ENCODE measurements at places on chromosomes 4 and X. TPM values are rescaled to one million over a fixed set of nuclear protein-coding genes. Genes with fewer than 3 reads are reported as not detected.

Gene FGA
- not detected for total RNA-seq

DNA sequence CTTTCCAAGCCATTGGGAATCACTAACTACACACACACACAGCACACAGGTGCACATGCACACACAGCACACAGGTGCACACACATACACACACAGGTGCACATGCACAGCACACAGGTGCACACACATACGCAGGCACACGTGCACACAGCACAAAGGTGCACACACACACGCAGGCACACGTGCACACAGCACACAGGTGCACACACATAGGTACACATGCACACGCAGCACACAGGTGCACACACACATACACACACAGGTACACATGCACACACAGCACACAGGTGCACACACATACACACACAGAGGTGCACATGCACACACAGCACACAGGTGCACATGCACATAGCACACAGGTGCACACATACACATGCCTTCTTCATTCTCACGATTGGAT is 80.9 kb downstream of the HMX1 start:
- no peak for DNase-seq

DNA sequence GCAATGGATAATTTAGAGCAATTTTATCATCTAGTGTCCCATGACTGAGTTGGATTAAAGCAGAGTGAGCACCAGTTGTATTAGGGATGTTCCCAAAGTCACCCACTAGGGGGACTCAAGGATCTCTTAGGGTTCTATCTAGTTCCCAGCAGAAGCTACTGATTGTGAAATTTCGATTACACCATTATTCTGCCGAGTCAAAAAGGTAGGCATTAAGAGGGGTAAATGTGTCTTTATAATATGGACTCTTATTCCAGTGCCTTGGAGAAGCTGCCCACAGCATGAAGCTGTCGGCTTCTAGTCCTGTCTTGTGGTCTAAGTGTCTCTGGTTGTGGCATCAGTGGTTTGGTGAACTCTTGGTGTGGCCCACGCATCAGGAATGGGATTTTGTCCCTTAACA is 53.3 kb downstream of the RGS12 start:
- DNase-seq = peak; percentile 38

Gene AFM
- total RNA-seq = not detected

Gene PYURF
- total RNA-seq = 18.3 TPM

Measured in activated naive CD4-positive, alpha-beta T cell treated with anti-CD3 and anti-CD28 coated beads, Interleukin-2, amount 50 U/mL, for 72 hours (primary cell).